Kidney tubule cell (primary cell): ENCODE measurements at places on chromosomes 3 and 15.

- no peak for DNase-seq
Measured at GRCh38 chr15:77503240-77503639, 82.6 kb downstream of the HMG20A start.

DNA sequence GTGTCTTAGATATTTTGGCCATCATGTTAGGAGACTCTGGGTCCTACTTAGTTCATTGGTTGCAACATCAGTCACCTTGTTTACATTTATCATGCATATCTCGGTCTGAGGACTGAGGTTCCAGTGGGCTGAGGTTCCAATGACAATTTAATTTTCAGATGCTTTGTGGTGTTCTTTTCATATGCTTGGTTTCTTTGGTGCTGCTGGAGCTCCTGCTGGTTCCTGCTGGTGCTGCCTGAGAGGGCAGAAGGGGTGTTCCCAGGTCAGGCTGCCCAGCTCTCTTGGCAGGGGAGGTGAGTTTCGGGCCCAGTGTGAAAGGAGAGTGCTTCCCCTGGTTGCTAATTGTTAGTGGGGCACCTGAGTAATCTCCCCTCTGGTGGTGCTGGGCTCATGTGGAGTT lies 6.9 kb upstream of the KLHL40 start:
- no peak for DNase-seq

GRCh38 chr3:141241616-141242376 lies 10.2 kb downstream of the PXYLP1 start:
- no peak for DNase-seq

DNA sequence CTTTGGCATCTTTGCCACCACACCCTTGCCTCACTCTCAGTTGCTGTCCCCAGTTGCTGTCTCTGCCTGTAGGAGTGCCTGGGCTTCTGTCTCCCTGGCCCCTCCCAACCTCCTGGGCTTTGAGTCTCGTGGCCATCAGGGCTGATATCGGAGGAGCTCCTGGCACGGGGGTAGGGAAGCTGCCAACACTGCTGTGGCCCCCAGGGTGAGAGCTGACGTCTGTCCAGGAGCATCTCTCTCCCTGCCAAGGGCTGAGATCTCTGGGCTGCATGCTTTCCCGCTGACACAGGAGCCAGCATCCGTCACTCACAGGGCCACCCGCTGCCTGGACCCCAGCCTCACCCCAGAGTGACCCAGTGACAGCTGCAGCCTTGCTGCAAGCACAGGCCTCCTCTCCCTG lies 47.4 kb downstream of the EXOG start:
- DNase-seq: no peak

GRCh38 chr15:78421238-78421965 lies 16.6 kb upstream of the IREB2 start:
- no peak for DNase-seq

GRCh38 chr15:70589221-70589620 lies 174.1 kb downstream of the UACA start:
- peak; percentile 51 for DNase-seq

GRCh38 chr3:189508784-189509501 lies 122.2 kb upstream of the TP63 start:
- DNase-seq: no peak

- no peak for DNase-seq
Measured at GRCh38 chr3:172800156-172800555, 49.6 kb downstream of the ECT2 start.

GRCh38 chr15:80948651-80949292 lies 40.8 kb downstream of the MESD start:
- DNase-seq: no peak

DNA sequence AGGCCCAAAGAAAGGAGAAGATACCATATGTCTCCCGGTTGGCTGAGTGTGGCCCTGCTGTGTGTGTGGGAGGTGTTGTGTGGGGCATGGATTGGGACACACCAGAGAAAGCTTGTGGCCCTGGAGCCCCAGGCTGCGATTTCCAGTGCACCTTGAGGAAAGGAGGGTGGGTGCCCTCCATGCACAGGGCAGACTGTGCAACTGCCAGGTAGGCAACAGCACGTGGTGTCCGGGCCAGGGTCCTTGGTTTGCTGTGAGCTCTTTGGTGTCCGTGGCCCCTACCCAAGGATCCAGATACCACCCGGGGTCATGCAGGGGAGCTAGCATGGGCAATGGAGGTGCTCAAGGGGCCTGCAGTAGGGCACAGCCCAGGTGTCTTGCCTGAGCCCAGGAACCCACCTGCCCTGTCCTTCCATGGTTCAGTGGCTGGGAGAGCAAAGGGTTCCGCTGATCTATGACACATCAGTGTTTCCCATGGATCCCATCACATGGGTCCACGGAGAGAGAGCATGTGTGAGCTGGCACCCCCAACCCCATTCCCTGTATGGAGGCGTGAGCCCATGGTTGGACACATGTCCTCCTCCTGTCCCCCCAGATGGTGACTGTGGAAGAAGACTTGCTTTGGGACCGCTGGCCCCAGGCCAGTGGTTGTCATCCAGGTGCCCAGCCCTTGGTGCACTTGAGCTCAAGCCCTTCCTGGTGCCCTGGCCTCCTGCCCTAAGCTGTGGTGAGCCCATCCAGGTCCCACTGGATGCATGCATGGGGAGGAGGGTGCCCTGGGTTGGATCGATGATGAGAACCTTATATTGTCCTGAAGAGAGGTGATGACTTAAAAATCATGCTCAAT lies 223.4 kb downstream of the SNRPN start:
- DNase-seq: no peak
